ENCODE measurements at places on chromosomes 12 and 14.

DNA sequence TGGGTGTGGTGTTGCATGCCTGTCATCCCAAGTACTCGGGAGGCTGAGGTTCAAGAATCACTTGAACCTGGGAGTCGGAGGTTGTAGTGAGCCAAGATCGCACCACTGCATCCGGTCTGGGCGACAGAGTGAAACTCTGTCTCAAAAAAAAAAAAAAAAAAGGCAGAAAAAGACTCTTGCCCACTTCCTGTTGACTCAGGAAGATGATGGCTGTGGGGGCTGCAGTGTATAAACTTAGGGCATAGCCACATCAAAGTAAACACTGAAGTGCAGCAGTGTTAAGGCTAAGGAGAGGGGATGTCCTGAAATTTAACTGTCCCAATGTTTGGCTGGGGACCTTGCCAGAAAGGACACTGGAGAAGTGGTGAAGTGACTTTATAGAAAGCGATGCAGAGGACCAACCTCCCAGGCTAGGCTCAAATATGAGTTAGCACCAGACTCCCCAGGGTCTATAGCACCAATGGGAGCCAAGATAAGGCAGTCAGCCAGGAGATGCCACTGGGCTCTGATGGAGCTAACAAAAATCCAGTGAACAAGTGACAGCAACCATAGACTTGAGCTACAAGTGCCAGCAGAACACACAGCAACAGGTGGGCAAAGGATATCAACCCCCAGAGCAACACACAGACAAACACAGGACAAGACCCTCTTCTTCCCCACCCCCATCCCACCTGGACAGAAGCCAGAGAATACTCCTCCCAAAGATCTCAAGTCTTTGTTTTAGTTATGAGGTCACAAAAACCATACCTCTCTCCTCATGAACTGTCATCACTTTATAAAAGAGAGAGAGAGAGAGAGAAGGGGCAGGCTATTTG is 28.0 kb downstream of the NELL2 start:
- DNase-seq, result no peak

GRCh38 chr14:96637521-96637920 is 135.3 kb downstream of the PAPOLA start:
- DNase-seq, result no peak

GRCh38 chr14:72538387-72538786 is 355.5 kb downstream of the DPF3 start:
- DNase-seq, result no peak

GRCh38 chr14:86050072-86050683 is 520.2 kb downstream of the FLRT2 start:
- DNase-seq, result no peak

GRCh38 chr14:37363661-37364060 is 165.9 kb downstream of the MIPOL1 start:
- DNase-seq, result no peak

DNA sequence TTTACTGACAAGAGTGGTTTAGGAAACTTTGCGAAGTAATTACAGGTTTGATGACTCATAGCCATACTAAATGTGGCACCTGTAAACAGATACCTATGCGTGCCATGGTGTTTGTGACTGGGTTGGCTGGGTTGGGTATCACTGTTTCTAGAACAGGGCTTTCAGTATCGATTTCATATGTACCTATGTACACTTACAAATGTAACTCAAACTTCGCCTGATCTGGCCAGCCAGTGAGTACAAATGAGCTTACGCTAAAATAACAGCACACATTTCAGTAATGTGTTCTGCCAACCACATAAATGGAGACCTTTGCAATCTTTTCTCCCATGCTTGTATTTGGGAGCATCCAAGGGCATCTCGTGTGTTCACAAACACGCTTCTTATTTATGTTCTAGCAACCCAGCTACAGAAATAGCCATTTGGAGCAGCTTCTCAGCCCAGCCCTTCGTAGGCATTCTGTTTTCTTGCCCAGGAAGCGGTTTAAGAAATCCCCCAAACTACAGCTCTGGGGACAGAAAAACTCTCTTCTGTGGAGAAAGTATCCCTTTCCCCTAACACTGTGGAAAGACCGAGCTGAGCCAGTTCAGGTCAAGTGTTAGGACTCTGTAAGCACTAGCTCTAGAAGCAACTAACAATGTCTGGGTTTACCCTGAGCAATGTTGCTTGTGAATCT is 42.3 kb upstream of the MDM1 start:
- no peak for DNase-seq

DNA sequence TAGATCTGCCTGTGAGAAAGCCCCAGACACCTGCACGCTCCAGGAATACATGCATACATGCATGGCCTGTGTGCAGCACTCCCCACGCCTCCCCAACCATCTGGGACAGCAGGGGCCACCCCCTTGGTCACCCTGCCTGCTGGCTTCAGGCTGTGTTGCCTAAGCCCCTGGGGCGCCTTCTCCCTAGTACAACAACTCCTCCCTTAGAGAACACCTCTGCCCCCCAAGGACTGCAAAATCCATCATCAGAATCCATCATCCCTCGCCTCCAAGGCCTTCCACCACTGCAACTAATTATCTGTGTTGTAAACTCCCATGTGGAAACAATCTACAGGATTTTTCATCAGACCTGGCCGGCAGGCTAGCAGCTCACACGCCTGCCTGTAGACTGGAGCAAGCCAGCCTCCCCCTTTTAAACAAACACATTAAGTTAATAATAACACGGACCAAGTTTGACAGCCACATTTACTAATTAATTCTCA is 36.8 kb downstream of the ZFP36L1 start:
- no peak for DNase-seq

GRCh38 chr12:116919247-116919661 is 8.5 kb downstream of the FBXW8 start:
- DNase-seq, result no peak

DNA sequence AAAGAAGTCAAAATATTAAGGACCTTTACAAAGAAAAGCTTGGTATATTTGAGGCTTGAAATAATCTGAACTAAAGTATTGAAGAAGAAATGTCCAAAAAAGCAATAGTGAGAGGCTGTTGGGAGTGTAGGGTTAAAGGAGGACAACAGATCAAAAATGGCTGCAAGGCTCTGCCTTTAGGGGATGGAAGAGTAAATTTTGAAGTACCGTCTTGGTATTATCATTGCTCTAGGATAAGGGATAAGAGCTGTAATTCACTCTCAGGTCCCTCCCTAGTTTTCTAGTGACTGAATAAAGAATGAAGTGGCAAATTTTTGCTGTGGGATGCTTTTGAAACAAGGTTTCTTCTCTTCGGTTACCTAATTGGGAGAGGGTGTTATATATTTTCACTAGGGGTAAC is 38.7 kb downstream of the LEMD3 start:
- DNase-seq, result no peak

- no peak for DNase-seq
Measured at GRCh38 chr12:94421868-94422740, 37.6 kb downstream of the CEP83 start.

GRCh38 chr12:3535431-3535841 is 44.4 kb downstream of the PRMT8 start:
- no peak for DNase-seq

GRCh38 chr12:2959505-2960389 is 550 bp downstream of the TEAD4 start:
- no peak for DNase-seq

GRCh38 chr12:52903855-52904508 is 894 bp downstream of the KRT8 start:
- no peak for DNase-seq

Measured in GDM1 (cell line).